ENCODE measurements at places on chromosomes 5 and 9.

- H3K27ac ChIP-seq = no peak overlapping the region
- H3K27me3 ChIP-seq = peaks cover 7% of the 10 kb centered on the region
- DNase-seq = no peak
- H3K36me3 ChIP-seq = no peaks in the 10 kb centered on the region
Measured at GRCh38 chr9:36764364-36765076, 191.8 kb downstream of the MELK start.

DNA sequence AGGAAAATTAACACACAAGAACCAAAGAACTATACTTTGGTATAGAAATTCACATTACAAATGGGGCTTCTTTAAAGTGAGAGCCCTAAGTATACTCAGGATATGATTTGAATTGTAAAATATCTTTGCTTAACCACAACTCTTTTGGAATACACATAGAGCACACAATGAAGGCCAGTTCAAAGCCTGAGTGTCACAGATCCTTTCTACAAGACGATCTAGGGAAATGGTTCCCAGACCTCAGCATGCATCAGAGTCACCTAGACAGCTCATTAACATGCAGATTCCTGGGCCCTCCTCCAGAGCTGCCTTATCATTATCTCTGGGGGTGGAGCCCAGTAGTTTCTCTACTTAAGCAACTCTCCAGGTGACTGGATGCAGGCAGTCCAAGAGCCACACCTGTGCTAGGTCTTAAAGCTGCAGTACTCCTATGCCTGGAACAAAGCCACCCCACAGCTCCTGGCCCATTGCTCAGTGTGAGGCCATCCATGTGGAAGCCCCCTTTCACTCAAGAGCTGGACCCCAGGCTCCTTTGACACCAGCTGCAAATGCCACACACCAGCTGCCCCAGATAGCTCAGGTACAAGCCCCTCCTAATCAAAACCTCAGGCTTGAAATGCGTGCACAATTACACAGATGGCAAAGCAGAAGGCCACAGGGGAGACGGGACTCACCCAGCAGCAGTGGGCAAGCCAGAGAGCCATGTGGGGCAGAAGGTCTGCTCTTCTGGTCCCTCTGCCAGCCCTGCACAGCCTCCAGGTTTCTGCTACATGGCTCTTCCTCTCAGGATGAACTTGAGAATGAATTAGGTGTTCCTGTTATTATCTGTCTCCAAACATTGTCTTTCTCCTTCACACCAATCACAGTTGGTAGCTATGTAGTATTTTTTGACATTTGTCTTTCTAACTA is 106.1 kb downstream of the SH3TC2 start:
- no peaks in the 10 kb centered on the region for H3K36me3 ChIP-seq
- H3K27me3 ChIP-seq = no peaks in the 10 kb centered on the region
- no peak for DNase-seq
- H3K4me3 ChIP-seq = no peak overlapping the region

DNA sequence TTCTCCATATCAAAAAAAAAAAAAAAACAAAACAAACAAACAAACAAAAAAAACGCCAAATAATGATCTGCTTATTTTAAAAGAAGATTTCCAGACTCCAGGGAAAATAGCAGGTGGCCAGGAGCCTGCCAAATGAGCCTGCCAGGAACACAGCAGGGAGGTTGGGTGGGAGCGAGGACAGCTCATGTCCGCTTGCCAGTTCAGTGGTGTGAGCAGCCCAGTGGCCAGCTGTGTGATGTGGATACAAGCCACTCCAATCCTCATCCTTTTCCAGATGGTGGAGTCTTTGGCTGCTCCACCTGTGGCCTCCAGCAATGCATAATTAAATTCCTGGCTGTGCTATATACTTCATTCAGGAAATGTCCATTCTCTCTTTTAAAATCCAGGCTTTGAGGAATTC is 1025.1 kb upstream of the C9orf72 start:
- no peaks in the 10 kb centered on the region for H3K27me3 ChIP-seq
- H3K4me1 ChIP-seq = no peaks in the 10 kb centered on the region
- no peaks in the 10 kb centered on the region for H3K36me3 ChIP-seq
- no peak overlapping the region for H3K27ac ChIP-seq
- no peak overlapping the region for H3K4me3 ChIP-seq

DNA sequence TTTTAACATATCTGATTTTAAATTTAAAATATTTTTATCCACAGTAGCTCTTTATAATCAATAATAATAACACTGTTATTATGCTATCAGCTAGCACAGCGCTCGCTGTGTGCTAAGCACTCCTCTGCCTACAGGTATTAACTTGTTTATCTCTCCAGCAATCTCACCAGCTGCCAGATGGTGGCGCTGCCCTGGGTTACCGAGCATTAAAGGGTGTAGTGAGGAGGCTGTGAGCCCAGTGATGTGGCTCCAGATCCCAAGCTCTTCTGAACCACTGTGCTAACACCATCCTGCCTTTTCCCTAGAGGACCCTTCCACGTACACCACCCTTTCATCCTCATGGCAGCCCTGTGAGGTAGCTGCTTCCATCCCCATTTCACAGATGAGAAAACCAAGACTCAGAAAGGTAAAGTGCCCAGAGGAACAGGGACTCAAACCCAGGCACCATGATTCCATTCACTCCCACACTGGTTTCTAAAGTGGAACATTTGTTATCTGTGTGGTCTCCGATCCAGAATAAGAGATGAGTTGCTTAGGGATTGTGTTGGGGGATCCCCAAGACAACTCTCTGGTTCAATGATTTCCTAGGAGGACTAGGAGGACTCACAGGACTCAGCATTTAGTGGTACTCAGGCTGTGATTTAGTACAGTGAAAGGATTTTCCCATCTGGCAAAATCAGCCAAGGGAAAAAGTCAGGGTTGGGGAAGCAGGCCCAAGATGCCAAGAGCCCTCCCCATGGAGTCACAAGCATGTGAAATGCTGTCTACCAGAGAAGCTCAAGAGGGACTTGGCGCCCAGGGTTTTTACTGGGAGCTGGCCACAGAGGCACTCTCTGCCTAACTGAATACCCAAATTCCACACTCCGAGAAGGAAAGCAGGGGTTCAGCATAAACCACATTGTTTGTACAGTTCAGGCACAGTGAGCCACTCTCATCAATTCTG is 7.0 kb downstream of the IGFBPL1 start:
- peaks cover 10% of the 10 kb centered on the region for H3K4me1 ChIP-seq
- no peaks in the 10 kb centered on the region for H3K36me3 ChIP-seq
- peak overlapping the region; percentile 36 for H3K27ac ChIP-seq
- no peak for DNase-seq
- H3K4me3 ChIP-seq = no peak overlapping the region
- H3K27me3 ChIP-seq = no peaks in the 10 kb centered on the region

DNA sequence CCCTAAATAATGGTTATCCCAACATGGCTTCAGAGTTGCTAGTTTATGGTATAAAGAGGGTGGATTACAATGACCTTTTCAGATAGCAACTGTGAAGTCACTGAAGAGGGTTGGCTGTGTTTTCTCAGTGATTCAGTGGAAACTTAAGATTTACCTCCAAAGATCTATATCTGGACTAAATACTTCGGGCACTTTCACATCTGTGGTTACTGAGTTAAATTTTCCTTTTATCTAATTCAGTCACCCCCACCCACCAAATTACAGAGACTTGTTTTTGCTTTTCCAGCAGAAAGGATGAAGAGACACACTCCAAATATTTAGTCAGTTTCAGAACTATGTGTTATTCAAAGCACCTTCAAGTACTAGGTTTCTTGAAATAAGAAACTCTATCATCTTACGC is 573.2 kb downstream of the CCDC171 start:
- no peak for DNase-seq
- no peak overlapping the region for H3K27ac ChIP-seq
- H3K4me1 ChIP-seq = no peaks in the 10 kb centered on the region
- H3K27me3 ChIP-seq = no peaks in the 10 kb centered on the region
- H3K36me3 ChIP-seq = no peaks in the 10 kb centered on the region
- no peak overlapping the region for H3K4me3 ChIP-seq

GRCh38 chr9:105975886-105976645 is 281.7 kb downstream of the TMEM38B start:
- H3K4me3 ChIP-seq = no peak overlapping the region
- no peaks in the 10 kb centered on the region for H3K27me3 ChIP-seq
- H3K27ac ChIP-seq = no peak overlapping the region

DNA sequence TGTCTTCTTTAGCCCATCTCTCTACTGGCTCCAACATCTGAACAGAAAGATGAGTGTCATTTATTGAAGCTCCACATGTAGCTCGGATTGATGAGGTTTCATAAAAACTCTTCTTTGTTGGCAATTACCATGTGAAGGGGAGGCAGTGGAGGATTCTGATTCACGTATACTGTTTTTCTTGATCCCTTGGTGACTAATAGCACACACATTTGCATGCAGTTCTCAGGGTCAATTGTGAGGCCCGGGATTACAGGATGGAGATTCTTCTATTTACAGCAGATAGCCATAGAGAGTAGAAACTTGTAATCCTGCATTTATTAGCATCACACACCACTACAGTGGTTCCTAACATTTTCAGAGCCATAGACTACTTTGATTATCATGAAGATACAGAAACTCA is 133.2 kb upstream of the MARCHF11 start:
- H3K36me3 ChIP-seq = no peaks in the 10 kb centered on the region
- no peaks in the 10 kb centered on the region for H3K27me3 ChIP-seq
- no peaks in the 10 kb centered on the region for H3K4me1 ChIP-seq
- no peak for DNase-seq
- H3K4me3 ChIP-seq = no peak overlapping the region
- no peak overlapping the region for H3K27ac ChIP-seq

DNA sequence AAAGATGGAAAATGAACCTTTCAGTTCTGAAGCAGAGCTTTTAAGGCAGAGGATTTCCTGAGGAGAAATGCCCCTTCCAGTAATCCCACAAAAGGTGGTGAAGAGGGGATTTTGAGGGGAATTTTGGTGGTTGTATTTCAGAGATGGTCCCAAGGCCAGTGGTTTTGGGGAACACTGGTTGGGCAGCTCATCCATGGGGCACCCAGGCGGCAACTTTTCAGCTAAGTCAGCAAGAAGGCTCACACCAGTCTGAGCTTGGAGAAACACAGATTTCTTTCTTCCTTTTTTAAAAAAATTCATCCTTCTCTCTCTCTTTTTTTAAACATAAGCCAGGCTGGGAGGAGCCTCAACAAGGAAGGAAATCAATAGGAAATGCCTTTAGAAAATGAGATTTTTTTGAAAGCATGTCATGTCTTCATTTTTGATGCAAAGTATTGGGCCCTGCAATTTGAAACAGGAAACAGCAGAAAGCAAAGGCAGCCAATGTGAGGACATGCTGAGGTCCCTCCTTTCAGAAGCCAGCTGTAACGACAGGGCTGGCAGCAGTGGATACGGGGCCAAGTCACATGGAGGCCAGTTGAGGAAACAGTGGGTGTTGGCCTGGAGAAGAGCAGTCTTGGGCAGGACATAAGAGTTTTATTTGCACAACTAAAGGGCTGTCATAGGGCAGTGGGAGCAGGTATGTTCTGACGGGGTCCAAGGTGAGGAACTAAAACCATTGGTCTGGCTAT is 155.3 kb upstream of the KLF4 start:
- H3K27ac ChIP-seq = no peak overlapping the region
- H3K27me3 ChIP-seq = no peaks in the 10 kb centered on the region
- H3K4me3 ChIP-seq = no peak overlapping the region
- no peak for DNase-seq
- H3K4me1 ChIP-seq = peaks cover 13% of the 10 kb centered on the region

Measured in thoracic aorta (tissue), 2 donors.